ENCODE measurements at places on chromosomes 5 and 9.

DNA sequence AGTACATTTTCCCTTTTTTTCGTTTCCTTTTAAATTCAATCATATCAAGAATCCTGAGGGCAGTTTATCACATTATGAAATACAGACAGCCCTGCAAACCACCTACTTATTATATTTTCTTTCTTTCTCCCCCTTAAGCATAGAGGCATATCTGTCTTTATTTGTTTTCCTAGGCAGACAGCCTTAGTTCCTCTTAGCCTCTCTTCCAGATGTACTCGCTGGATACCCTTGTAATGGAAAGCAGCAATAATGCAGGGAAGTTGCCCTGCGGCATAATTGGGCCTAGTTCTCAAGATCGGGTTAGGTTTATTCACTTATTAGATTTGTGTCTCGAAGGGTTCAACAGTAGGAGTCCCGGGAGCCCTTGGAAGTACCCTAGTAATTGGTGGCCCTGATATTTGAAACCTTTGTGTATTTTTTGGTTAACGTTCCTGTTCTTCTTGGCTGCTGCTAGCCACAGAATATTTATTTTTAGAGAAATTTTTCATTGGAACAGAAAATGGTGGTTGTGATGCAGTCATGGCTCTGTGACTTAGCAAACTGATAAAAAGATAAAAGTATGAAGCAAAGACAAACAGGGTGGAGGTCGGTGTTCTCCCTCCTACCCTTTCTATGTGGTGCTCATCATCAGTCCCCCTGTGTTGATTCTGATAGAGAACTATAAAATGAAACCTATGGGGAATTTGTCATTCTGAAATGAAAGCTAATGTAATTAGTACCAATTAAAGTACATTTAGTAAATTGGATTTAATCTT lies 6.4 kb downstream of the TLE4 start:
- no peak for DNase-seq

DNA sequence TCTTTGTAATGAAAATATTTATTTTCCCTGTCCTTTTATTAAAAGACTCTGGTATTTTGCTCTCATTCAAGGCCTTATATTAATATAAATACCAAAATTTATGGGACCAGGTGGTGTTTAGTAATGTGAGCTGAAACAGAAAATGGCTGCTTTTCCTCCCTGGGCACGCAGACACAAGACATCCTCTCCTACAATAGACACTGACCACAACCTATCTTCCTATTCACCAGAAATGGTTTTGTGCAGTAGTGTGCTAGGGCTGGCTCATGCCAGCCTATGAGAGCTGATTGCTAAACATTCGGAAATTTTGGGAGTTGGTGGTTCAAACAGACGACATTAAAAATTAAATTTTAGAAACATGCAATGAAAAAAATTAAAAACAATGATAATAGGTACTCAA lies 338.2 kb downstream of the BNC2 start:
- no peak for DNase-seq

GRCh38 chr9:38114905-38115304 lies 45.9 kb upstream of the SHB start:
- DNase-seq, result no peak

DNA sequence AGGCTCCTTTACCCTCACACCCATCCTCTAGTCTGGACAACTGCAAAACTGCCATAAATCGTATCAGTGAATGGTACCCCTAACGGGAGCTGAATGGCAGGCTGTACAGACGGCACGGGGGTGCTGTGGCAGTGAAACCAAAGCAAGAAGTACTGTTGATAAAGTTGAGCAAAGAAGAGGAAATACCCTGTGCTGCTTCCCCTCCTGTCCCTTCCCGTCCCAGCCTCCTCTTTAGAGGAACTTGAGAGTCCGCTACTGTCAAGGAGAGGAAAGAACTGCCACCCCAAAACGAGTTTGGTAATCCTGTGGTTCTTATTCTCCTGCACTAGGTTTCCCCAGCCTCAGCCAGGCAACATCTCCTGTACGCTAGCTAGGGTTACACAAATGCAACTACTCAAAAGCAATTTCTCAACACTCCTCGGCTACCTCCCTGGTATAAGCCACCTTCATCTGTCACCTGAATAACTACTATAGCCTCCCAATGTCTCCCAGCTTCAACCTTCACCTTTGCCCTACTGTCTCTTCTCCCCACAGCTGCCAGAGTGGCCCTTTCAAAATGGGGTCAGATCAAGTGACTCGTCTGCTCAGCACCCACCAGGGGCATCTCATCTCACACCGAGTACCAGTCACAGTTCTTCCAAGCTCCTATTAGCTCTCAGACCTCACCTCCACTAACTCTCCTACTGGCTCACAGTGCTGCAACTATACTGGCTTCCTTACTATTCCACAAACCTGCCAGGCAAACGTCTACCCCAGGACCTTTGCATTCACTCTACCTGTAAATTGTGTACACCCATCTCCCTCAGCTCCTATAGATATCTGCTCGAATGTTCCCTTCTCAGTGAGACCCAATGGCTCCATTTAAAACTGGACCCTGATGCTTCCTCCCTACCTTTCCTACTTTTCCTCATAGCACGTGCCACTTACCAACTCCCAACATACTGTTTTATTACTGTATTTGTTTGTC lies 4.1 kb downstream of the GLRX start:
- DNase-seq, result peak; percentile 53

- no peak for DNase-seq
These were observed 29.3 kb downstream of the PAPPA start for GRCh38 chr9:116182876-116183275.

DNA sequence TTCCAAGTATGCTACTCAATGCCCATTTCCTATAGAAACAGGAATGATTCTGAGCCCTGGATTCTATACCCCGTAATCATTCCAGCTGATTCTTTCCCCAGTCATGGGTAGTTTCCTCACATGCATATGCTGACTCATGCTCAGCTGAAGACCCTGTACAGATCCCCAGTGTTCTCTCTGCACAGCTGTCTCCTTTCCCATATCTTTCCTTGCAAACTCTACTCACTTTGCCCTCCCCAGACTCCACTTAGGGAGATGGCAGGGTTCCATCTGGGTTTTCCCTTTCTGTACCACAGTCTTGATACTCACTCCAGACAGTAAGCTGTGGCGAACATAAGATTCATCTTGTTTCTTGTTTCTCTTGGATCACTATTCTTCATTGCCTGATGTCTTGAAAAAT lies 357.6 kb downstream of the RAB3C start:
- no peak for DNase-seq

DNA sequence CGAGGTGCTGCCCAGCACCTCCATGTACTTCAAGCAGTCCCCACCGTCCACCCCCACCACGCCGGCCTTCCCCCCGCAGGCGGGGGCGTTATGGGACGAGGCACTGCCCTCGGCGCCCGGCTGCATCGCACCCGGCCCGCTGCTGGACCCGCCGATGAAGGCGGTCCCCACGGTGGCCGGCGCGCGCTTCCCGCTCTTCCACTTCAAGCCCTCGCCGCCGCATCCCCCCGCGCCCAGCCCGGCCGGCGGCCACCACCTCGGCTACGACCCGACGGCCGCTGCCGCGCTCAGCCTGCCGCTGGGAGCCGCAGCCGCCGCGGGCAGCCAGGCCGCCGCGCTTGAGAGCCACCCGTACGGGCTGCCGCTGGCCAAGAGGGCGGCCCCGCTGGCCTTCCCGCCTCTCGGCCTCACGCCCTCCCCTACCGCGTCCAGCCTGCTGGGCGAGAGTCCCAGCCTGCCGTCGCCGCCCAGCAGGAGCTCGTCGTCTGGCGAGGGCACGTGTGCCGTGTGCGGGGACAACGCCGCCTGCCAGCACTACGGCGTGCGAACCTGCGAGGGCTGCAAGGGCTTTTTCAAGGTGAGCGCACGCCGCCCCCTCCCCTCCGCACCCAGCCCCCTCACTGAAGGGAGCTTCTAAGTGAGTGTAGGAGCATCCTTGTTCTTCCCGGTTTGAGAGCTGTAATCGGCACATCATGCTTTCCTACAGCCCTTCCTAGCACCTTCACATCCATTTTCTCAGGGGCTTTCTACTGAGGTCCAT lies 6.9 kb downstream of the NR4A3 start:
- DNase-seq, result no peak

- peak; percentile 34 for DNase-seq
These were observed 7.7 kb downstream of the FBXO38 start for GRCh38 chr5:148391422-148391821.

DNA sequence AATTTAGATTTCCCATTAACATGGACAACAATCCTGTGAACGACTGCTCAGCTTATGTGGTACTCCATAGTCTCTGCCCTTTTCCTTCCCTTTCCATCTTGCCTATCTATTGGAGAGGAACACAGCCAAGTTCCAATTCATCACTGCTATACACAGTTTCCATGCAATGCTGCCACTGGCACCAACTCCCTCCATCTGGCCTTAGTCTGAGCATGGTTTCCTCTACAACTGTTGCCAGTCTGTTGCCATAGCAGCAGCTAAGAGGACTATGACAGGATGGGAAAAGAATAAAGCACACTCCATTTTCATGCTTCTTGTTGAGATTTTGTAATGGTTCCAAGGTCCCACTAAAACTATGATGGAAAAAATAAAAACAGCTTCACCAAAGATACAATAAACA lies 189.0 kb downstream of the HCN1 start:
- no peak for DNase-seq

GRCh38 chr9:92170848-92171247 lies 55.6 kb upstream of the SPTLC1 start:
- no peak for DNase-seq

GRCh38 chr5:92775711-92776615 lies 805.1 kb downstream of the NR2F1-AS1 start:
- no peak for DNase-seq

- DNase-seq, result no peak
These were observed 478.6 kb upstream of the C9orf72 start for GRCh38 chr9:28051559-28052503.

DNA sequence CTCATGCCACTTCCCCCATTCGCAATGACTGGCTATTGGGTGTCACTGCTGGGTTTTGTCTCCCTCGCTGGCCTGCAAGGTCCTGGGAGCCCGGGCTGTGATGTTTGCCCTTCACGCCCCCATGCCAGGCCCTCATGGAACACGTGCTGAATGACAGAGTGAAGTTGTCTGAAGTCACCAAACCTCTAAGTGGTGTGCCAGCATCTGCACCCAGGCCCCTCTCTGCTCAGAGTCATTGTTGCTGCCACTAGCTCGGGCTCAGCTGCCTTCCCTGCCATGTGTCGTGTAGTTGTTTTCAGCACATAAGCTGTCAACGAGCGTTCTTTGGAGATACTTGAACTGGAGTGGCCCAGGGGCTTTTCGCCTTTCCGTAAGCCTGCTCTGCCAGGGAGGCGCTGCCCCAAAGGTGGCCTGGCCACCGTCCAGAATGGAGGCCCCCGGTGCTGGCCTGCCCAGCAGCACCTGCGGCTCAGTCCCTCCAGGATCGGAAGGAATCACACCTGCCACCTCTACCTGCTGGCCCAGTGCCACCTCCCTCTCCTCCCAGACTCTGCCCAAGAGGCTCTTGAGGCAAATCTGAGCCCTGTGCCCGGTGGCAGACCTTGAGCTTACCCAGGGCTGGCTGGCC lies 250.1 kb downstream of the PBX3 start:
- no peak for DNase-seq

DNA sequence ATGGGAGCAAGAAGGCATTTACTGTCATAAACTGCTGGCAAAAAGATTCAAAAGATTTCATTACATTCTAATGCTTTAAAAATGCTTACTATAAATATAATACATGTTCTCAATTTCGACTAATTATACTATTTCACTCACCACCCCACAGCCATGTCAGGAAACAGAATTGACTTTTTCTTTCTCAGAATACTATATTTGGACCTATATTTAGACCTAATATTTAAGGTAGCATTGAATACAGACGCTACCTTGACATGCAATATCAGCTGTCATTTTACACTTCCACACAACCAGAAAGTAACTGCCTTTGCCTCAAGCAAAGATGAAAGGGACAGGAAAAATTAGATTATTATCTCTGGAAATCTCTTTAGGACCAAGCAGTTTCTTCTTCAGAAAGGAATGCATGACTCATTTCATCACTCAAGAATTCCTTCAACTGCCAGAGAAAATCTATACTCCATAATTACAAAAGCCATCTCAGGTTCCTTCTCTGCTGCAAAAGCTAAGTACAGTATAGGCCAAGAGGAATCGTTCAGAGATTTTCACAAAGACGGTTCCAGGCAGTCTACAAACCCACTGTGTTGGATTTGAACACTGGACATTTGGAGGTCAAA lies 11.8 kb upstream of the UBE2QL1 start:
- no peak for DNase-seq

DNA sequence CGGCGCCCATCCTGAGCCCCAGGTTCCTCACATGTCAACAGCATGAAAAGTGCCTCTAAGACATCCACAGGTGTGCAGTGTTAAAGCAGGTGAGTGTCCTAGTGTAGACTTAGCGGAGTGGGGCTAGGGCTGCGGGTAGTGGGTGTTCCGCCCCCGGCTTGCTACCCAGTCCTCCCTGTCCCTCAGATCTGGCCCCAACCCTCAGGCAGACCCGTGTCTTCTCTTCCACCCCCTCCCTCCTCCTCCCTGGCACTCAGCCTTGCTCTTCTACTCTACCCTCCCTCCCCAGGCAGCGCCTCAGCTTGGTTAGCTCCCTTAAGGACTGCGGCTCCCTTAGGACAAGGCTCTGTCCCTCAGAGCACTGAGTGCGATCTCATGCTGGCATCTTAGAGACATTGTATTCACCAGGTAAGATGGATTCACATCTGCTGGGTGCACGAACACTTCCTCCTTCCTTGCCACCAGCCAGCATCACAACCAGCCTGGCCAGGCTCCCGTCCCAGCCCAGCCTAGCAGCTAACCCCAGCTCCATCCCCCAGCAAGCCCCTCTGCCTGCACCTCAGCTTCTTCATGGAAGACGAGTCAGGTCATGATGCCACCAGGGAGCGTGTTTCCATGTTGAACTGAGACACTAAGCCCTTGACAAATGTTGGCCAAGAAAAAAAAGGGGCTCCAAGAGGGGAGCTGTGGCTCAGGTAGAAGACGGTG lies 46.8 kb downstream of the NSUN2 start:
- DNase-seq, result no peak

GRCh38 chr5:90173299-90174030 lies 236.1 kb downstream of the CETN3 start:
- DNase-seq, result no peak

DNA sequence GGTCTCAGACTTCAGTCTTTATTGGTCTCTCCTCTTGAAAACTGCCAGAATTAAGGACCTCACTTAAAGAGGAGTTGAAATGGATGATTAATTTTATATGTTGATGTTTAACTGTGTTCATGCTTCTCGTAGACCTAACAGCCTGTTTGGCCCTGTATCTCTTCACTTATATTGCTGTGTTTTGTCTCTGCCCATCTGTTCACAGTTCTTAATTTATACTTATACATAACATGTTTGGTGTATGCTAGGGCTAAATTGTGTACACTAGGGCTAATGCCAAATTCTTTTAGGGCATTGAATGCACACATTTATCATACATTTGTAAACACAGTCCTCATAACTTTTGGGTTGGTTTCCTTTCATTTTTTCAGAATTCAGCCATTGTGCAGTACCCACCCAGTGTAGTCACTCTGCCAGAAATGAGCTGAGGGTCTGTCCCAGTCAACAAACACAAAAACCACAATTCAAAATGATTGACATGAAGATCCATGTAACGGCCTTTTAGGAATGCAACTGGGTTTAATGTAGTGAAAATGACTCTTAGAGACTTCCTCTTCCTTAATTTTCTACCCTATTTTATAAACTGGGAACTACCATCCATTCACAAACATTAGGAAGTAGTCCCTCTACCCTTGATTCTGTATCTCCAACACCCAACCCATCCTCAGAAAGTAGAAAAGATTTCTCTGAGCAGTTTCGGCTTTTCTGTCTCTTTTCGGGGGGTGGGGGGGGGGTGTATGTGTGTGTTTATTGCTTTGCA lies 668.8 kb upstream of the KLF4 start:
- DNase-seq, result no peak

- no peak for DNase-seq
These were observed 115.6 kb upstream of the IRX4 start for GRCh38 chr5:1998348-1998669.
